ENCODE measurements at places on chromosomes 3 and 15.

DNA sequence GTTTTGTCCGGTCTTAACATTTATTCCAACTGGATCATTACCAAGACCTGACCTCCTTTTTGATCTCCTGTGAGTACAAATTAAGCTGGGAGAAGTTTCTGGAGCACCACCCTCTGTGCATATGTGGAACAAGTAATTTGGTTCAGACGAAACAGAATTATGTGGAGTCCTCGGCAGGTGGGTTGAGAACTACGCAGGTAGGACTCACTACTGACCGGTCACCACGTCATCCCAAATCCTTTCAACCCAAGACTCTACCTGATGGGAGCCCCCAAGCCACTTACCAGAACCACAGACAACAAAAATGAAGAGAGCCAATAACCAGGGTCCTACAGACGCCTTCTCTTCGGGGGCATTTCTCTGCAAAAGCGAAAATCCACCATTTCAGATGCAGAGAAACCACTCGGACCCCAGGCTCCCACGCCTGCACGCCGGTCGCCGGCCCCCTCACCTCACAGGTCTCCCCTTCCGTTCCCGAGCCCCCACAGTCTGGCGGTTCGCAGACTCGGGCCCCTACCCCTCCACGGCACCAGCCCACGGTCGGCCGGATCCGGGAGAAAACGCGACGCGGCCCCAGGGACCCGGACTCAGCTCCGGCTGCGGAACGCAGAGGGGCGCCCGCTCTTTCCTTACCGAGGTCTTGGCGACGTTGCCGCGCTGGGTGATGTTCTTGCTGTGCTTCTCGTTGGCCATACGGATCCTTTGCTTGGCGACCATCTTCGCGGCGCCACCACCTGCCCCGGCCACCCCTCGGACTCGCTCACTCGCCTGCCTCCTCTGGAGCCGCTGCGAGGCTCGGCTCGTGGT is 674 bp downstream of the SERP1 start:
- DNase-seq, result no peak

- DNase-seq, result no peak
Observed at GRCh38 chr3:99868311-99868646, 50.6 kb downstream of the CMSS1 start.

DNA sequence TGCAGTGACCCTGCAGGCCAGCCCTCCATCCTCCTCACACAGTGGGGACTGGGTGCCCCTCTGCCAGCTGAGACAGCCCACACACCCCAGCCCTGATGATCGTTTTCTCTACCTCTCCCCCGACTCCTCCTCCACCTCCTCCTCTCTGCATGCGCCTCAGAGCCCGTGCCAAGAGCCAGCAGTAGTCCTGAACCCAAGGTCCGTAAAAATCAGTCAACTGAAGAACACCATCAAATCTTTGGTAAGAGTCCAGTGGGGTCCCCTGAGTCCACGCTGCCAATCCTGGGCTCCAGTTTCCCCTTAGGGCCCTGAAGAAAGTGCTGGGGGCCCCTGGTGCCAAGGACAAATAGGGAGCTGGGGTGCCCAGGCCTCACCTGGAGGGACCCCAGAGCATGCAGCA is 109.3 kb upstream of the FAN1 start:
- DNase-seq, result no peak

DNA sequence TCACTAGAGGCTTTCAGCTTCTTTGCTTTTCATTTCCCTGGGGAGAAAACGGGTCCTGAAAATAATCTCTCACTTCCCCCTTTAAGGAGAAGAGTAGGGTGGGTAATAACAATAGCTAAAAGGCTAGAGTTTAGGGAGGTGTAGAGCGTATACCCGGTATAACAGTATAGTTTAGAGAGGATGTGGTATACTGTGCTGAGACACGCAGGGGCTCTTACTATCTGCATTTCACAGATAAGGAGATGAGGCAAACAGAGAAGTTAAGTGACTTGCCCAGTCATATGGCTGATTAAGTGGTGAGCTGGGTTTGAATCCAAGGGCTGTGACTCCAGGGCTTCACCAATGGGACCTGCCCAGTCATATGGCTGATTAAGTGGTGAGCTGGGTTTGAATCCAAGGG is 15.0 kb upstream of the KCNMB3 start:
- DNase-seq, result no peak

GRCh38 chr3:179949869-179950268 is 86.9 kb downstream of the PEX5L start:
- no peak for DNase-seq

DNA sequence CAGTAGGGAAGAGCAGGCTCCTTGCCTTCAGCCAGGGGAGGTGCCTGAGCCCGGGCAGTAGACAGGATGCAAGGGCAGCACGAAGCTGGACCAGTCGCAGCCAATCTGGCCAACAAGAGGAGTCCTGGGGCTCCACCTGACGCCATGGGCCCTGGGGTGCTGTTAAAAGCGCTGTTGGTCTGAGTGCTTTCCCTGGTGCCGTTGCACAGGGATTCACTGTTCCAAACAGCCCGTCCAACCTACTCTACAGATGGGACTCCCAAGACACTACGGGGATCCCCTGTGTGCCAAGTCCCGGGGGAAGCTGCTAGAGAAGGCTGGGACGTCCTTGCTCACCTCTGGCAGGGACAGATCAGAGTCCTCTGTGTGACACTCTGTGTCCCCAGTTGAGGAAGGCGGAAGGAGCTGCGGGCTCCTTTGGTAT is 632 bp downstream of the CTSH start:
- DNase-seq, result peak; percentile 10

DNA sequence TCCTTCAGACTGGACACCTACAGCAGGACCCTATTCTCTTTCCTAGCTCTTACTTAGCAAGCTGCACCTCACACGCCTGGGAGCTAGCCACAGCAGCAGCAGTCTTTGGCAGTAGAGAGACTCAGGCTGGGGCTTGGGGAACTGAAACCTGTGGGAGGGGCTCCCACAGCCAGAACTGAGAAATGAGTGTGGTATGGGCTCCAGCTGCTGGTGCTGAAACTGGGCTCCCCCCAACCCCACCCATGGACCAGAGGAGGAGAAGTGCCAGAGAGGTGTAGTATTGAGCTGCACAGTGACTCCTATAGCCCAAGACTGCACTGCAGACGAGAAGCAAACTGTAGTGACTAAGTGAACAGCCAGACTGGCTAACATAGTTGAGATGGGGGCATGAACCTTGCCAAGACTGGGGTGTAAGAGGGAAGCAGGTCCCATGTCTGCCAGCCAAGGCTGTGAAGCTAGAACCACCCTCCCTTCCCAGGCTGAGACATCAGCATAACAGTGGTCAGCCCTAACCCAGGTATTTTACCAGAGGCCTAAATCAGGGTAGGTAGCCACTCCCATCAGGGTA is 62.5 kb downstream of the MYO5A start:
- DNase-seq, result peak; percentile 86

- no peak for DNase-seq
Observed at GRCh38 chr3:27380433-27381357, 11.5 kb upstream of the NEK10 start.

- DNase-seq, result no peak
Observed at GRCh38 chr3:6471744-6472143, 389.2 kb upstream of the GRM7 start.

DNA sequence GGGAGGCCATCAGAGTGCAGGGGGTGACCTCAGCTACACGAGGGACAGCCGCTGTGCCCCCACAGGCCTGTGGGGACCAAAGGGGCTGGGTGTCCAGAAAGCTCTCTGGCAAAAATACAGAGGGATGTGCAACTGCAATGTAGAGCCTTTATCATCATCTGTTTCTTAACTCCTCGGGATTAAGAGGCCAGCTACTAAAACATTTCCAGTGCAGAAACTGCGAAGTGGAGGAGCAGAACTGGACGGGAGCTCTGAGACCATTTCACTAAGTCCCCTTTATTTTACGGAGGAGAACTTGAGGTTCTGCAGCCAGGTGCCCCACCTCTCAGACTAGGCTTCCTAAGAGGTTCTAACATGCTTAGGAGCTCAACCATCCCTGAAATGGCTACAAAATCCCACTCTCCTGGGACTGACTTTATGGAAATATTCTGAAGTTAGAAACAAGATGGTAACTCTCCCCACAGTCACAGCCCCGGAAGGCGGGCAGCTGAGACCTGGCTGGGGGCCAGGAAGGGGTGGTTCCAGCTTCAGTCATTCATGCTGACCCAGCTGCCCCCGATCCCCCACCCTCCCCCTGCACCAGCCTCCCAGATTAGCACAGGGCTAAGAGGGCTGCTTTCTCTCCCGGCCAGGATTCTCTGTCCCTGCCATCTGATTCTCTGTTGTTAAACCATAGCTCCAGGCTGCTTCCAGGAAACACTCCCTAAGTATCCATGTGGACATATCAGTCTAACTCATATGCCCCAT is 40.3 kb downstream of the UMPS start:
- no peak for DNase-seq

DNA sequence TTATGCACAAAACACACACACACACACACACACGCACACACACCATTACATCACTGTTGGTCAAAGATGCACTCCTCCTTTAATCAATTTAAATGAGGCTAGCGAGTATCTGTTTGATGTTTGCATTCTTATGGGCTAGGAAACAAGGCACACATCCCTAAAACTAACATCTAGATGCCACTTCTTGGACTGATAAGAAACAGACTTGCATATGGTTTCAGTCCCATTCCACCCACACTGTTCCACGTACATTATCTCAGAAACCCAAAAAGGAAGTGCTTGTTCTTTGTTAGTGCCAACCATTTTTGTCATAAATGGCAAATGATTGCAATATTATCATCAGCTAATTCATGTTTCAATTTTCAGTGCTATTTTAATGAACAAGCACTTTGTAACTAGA is 69.5 kb downstream of the CCR1 start:
- peak; percentile 45 for DNase-seq

DNA sequence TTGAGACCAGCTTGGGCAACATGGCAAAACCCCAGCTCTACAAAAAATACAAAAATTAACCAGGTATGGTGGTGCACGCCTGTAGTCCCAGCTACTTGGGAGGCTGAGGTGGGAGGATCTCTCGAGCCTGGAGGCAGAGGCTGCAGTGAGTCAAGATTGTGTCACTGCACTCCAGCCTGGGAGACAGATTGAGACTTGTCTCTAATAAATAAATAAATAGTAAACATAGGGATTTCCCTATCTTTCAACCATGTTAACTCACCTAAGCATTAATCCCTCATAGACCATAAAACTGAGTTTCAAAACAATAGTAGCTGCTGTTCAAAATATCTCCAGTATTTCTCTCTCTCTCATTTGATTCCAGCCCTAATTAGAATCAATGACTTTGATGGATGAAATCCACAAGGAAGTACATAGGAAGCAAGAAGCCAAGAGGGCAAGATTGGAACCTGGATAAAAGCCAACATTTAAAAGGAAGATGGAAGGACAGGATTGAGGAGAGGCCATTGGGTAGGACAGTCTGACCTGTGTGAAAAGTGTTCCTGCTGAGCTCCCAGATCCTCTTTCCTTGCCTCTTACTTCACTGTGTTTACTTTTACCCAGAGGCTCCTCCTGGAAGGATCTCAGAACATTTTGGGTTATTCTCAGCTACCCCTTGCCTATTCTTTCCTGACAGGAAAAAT is 12.4 kb upstream of the TTBK2 start:
- DNase-seq, result no peak

GRCh38 chr3:73719861-73720260 is 95.1 kb upstream of the PDZRN3 start:
- DNase-seq, result peak; percentile 11

DNA sequence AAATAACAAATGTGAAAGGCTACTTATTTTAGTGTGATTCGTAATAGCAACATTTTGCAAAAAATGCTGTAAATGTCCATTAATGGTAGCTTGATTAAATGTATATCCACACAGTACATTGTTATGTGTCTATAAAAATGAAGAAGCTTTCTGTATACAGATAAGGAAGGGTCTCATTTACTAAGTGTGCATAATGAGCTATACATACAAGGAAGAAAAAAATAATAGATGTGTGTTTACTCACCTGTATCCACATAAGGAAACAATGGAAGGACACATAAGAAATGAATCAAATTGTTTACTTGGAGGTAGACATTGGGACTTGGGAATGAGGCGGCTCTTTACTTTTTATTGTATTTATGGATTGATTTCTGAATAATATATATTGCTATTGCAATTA is 34.9 kb downstream of the MED12L start:
- DNase-seq, result no peak

- no peak for DNase-seq
Observed at GRCh38 chr3:65146179-65146578, 458.4 kb upstream of the ADAMTS9 start.

GRCh38 chr3:2822611-2823010 is 287.6 kb downstream of the IL5RA start:
- no peak for DNase-seq

DNA sequence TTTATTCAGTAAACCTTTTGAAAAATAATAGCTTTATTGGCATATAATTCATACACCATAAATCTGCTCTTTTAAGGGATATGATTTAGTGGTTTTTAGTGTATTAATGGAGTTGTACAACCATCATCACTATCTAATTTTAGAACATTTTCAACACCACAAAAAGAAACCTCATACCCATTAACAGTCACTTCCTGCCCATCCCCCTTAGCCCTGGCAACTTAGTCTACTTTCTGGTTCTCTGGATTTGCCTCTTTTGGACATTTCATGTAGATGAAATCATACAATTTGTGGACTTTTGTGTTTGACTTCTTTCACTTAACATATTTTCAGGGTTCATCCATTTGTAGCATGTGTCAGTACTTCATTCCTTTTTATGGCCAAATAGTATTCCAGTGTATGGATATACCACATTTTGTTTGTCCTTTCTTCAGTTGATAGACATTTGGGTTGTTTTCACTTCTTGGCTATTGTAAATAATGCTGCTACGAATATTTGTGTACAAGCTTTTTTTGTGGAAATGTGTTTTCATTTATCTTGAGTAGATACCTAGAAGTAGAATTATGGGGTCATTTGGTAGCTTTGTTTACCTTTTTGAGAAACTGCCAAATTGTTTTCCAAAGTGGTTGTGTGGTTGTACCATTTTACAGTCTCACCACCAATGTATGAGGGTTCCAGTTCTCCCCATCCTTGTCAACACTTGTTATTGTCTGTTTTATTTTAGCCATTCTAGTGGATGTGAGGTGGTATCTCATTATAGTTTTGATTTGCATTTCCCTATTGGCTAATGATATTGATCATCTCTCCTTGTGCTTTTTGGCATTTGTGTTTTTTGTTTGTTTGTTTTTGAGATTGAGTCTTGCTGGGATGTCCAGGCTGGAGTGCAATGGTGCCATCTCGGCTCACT is 45.8 kb downstream of the SMAD3 start:
- DNase-seq, result peak; percentile 55

DNA sequence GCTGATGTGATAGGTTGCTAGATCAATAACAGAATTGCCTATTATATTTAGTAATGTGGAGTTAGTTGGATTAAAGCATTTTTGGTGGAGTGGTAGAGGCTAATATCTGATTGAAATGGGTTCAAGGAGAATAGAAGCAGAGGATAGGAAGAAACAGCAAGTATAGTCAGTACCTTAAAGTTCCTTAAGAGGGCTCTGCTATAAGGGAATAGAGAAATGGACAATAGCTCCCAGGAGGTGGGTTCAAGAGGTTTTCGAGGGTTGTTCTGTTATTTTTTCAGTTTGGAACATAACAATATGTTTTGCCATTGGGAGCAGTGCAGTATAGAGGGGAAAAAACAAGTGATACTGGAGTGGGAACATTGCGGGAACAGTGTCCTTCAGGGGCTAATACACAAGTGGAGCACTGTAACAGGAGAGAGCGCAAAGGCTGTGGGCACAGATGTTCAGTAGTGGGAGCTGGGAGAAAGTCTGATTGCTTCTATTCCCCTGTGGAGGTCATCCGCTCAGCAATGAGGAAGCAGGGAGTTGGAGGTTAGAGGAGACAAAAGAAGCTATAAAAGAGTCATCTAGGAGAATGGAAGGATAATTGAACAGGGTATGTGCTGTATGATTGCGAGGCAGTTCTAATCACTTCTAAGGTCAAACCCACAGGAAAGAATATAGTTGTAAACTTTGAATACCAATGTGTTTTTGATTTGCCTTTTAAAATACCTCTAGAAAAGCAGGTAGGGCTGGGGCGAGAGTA is 3.3 kb downstream of the MRPS11 start:
- DNase-seq, result no peak

Measured in inflammatory macrophage treated with lipopolysaccharide for 4 hours (primary cell).